Frontal cortex (tissue), 4 donors: ENCODE measurements at places on chromosomes 11 and 22. TPM values are rescaled to one million over a fixed set of nuclear protein-coding genes. Genes with fewer than 3 reads are reported as not detected.

NXPE4 gene
- total RNA-seq, result not detected

BTG4 gene
- not detected for total RNA-seq

BATF2 gene
- total RNA-seq, result not detected

CCDC188 gene
- 0.82 TPM for total RNA-seq

OR51B2 gene
- total RNA-seq, result 0.41 TPM

PSMD13 gene
- total RNA-seq, result 102 TPM

STK33 gene
- total RNA-seq, result 7.3 TPM

NPAS4 gene
- total RNA-seq, result under 0.01 TPM

BARX2 gene
- not detected for total RNA-seq

RBFOX2 gene
- 390 TPM for total RNA-seq

CASP4 gene
- total RNA-seq, result 2.9 TPM
